Progenitor cell of endocrine pancreas (in vitro differentiated cells): ENCODE measurements at places on chromosomes 1 and 21.

DNA sequence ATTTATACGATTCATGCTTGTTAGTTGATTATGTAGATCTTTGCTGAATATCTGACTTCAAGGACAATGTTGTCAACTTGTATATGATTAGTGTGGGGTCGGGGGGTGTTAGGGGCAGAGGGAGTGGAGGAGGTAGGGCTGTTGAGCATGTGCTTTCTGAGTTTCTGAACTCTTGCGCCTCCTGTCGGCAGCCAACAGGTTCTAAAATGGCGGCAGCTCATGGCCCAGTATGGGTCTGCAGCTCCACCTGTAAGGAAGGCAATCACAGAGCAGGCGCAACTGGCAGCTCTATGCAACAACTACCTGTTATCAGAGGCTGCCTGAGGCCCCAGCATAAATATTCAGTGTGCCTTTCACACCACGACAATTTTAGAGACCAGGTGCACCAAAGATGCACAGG is 205.8 kb upstream of the PLXNA2 start:
- DNase-seq: no peak

DNA sequence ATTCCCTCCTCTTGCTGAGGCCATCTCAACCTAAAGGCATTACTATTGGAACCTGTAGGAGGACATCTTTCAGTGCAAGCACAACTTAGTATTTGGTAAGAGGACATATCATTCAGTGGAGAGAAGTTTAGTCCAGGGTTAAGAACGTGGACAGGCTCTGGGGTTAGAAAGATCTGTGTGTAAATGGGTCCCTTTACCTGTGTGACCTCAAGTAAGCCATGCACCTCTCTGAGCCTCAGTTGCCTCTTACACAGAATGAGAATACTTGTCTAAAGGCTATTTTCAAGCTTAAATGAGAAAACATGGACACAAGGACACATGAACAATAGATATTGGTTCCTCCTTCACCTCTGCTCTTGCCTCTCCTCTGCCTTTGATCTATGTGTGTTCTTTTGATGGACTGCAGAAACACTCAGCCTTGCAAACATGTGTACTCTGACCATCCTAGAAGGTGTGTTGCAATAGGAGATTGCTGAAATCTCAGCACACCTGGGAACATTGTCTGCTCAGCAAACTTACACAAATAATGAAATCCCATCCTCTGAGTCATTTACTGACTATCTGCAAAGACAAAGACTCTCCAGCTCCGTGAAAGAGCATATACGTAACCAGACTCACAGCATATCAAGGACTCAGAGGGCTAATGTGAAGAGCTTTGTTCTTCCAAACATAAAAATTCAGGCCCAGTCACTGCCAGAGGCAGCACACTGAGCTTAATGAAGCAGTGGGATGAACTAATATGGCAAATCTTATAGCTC is 143.8 kb downstream of the DAB1 start:
- no peak for DNase-seq

GRCh38 chr1:172184506-172185191 is 235.8 kb upstream of the C1orf105 start:
- DNase-seq: no peak

- no peak for DNase-seq
Observed at GRCh38 chr21:15839601-15840000, 109.8 kb downstream of the USP25 start.

- DNase-seq: no peak
Observed at GRCh38 chr1:177077006-177077405, 87.5 kb downstream of the ASTN1 start.

GRCh38 chr1:52677076-52677806 is 20.9 kb downstream of the COA7 start:
- DNase-seq: no peak

DNA sequence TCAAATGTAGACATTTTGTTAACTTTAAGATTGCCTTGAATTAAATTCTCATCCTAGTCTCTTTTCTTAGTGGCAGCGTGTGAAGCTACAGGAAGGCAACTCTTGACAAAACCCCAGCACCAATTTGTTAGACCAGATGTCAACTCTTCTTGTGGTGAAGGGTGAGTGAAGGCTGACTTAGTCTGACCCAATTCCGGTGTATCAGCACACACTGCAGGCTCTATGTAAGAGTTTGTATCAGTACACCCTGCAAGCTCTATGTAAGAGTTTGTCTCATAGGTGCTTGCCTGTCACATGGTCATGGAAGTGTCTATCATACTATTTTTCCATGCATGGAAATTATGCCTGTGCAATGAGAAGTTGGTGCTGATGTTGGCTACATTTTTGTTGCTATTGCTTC is 16.8 kb downstream of the CR2 start:
- DNase-seq: no peak

GRCh38 chr1:68205794-68206358 is 26.4 kb downstream of the WLS start:
- DNase-seq: no peak
